ENCODE measurements at places on chromosomes 7 and 10.
A peak's percentile ranks its signal among the peaks of the same experiment; 100 is the strongest.

GRCh38 chr7:99258501-99258900 is 14.1 kb upstream of the MYH16 start:
- no peak for DNase-seq

GRCh38 chr10:44801383-44802327 is 109.5 kb upstream of the TMEM72 start:
- DNase-seq: no peak

- DNase-seq: no peak
These were observed 62.5 kb upstream of the CAPZA2 start for GRCh38 chr7:116799916-116800315.

GRCh38 chr10:124074501-124075109 is 18.8 kb downstream of the CHST15 start:
- no peak for DNase-seq

DNA sequence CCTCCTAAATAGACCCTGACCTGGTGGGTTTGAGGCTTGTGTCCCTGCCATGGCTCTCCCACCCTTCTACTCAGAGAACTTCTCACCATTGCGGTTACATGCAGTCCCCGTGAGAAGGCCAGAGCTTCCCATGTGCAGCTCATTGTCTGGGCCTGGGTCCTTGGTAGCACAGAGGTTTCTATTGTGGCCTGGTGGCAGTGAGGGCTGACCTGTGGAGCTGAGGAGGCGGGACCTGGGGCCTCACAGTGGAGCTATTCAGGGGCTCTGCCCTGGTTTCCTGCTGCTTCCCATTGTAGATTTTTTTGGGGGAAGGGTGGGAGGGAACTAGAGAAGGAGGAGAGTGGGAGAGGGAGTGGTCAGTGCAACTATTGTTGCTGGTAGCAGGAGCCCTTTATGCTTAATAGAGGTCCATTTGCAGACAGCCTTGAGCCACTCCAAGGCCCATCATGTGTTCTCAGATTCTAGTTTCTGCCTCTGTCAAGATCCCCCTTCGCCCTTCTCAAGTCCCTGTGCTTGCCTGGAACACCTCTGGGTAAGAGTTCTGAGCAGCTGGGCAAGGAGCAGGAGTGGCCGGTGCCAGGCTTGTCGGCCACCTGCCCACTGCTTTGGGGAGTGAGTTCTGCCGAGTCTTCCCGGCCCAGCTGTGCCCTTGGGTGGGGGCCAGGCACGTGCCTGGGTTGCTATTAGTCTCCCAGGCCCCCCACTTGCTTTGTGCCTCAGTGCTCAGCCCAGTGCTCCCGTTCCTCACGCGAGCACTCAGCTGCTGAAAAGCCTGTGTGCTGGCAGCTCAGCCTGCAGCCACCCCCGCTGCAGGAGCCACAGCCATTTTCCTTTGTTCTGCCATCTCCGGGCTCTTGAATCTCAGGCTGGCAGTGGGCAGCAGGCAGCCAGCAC is 10.7 kb downstream of the TSPAN14 start:
- DNase-seq: no peak

DNA sequence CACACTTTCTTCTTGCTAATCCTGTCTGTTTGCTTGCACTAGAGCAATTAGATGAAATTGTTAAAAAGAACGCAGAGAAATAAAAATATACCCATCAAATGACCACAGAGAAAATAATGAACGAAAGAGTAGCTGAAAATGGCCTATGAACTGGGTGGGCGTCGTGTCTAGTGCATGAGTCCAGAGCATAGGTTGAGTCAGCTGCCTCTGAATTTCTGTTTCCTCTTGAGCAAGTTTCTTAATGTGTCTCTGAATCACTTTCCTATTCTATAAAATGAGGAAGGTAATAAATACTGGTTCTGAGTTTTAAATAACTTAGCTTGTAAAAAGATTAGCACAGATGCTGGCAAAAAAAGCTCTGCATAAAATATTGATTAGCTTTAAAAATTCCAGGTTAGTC is 75.0 kb downstream of the POM121L12 start:
- DNase-seq: no peak

DNA sequence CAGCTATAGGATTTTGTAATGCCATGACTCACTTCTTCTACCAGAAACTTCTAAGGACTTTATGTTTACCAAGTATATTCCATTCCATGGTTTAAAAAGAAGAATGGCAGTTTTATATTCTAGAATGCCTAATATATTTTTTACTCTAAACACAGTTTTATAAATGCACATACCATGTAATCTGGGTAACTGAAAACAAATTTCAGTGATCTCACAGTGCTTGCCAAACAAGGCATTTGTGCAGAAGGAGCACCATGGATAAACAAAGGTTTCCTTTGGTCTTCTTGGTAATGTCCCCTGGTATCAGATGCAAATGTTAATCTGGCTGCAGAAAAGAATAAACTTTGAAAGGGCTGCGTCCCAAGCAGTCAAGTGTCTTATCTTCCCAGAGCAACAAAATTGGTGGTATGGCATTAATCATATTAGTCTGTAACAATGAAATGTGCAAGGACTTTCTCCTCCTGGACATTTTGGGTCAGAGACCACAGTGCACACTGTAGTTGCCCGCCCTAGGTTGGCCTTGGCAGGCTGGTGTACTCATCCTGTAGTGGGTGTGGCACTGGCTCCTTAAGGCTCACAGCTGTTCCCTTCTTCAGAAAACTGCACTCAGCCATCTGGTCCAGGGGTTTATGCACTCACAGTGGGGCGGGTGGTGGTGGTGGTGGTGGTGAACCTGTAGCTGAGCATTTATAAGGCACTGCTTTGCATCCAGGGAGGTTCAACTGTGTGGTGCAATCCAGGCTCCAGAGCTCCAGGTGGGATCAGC is 56.7 kb downstream of the LAMB4 start:
- no peak for DNase-seq

DNA sequence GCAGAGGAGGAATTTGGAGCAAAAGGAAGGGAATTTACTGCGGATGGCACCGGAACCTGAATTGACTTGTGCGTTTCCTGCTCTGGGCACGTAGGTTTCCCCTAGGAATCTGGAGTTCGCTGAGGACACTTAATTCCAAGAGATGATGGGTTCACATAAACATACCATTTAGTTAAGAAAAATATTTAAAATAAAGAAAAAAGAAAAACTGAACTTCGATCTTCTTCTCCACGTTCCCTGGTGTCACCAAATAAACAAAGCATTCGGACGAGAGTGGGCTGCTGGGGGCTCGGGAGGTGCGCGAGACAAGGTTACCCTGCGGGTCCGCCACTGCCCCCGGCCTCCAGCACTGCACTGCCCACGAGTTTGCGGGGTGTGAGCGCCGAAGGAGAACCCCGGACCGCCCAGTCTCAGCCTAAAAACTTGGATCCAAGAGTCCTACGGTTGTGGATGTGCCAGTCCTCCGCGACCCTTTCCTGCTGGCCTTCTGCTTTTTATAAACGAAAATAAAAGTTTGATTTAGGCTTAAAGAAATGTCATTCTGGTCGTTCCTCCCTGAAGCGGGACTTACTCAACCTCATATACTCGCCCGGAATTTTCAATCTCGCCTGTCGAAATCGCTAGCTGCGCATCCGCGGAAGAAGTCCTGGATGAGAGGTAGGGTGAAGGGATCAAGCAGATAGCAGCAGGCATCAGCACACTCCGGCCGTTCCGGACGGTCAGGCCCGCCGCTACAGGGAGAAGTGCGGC is 30.3 kb downstream of the SKIDA1 start:
- no peak for DNase-seq

DNA sequence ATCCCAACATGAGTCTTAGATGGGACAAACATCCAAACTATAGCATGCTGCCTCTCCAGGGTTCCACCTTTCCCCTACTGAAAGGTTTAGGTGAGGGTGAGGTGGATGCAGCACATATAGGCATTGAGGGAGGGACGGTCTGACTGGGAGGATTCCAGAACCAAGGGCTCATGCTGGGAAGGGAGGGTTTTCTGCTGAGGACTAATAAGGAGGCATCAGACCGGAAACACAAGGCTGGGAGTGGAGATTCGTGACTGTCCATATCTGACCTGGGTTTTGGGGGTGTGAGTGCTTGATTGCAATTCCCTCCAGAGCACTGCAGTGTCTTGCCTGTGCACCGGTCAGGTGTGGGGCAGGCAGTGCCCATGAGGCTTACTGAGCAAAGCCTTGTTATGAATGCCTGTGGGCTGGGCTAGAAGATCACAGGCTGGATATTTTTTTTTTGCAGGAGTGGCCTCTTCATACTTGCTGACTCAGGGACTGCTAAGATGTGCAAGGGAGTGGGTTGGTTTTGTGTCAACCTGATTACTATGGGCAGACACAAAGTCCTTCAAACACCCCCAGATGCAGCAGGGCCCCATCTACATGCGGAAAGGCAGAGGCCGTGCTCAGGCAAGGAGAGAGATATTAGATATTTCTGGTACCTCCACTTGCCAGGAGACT is 26.7 kb downstream of the DMBT1 start:
- DNase-seq: no peak

DNA sequence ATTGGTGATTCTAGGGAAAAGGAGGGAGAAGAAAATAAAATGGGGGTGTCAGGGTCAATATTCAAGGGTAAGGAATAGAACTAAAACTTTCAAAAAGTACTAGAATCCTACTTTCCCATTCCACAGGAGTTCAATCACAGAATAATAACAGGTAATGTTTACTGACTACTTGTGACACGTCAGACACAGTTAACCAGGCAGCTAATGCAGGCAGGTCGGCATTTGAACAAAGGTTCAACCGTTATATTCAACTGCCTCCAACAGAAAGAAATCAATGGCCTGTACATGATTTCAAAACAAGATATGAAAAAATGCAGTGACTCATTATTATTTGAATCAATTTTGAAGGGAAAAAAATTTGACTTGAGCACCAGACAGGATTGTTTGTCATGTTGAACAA is 3.1 kb downstream of the ASB15 start:
- DNase-seq: no peak

DNA sequence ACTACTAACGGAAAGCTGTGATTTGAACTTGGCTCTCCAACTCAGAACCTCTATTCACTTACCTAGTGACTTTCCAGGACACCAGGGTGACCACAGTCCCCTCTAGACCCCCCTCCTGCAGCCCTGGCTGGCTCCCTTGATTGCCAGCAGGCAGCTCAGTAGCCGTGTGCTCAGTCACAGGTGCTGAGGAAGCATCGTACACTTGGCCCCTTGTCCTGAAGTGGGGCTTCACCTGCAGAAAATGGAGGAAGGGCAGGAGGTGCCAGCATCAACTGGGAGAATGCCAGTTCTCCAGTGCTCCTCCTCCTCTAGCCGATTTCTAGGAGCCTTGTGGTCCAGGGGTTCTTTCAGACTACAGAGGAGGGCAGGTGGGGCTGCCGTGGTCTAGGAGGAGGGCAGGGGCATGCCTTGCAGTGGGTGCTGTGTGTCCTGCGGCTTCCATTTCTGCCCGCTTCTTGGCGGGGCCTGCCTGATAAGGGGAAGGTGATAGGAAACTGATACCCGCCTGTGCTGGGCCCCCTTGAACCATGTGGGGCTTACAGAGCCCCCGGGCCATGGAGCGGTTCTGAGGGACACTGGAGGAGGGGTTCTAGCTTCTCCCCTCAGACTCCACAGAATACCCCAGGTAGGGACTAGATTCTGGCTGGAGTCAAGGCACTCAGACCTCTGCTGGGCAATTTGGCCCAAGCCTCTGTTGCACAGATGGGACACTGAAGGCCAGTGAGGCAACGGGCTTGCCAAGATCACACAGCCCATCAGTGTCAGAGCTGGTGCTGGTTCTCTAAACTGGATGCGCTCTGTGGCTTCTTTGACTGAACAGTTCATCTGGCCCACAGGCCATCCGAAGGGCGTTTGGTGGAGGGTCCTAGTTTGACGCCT is 14.0 kb downstream of the FAM241B start:
- peak; percentile 92 for DNase-seq

- peak; percentile 62 for DNase-seq
These were observed 517.5 kb upstream of the GALNT17 start for GRCh38 chr7:70614237-70615045.

Data from cerebellar cortex (tissue), 1 donor.